CD4-positive, alpha-beta T cell treated with Interleukin-2 at 100 ng/mL for 4 hours (primary cell): ENCODE measurements at places on chromosomes 1 and 21.

DNA sequence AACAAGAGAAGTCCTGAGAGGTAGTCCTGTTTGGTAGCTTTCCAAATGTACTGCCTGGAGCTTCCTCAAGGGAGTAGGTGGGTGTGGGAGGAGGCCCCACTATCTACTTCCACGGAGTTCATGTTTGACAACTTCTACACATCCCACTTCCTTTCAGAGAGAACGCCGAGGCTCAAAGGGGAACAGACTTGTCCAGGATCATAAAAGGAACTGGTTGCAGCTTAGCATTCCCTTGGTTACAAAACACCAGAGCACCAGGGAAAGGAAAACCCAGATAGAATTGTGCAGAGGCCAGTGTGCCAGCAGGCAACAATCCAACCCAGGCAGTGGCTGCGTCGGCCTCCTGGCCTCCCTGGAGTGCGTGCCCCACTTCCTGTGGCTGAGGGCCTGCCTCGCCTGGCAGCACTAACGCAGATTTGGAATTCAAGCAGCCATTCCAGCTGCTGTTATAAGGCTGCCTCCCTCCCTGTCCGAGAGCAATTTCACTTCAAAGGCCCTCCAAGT, 4.2 kb upstream of the RAP1GAP start:
- DNase-seq, result no peak

DNA sequence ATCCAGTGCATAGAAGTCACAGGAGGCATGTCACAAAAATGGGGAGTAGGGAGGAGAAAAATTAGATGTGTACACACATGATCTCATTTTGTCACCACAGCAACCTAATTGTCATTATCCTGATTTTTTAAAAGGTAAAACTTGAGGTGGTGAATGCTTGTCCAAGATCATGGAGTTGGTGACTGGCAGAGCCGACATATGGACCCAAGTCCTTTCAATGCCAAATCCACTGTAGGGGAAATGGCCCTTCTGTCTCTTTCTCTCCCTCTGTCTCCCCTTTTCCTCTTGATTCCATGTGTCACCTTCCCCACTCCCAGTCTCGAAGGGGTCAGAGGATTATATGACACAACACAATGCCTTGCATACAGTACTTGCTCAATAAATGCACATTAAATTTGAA, 65.7 kb upstream of the JUN start:
- DNase-seq, result no peak

- no peak for DNase-seq
Measured at GRCh38 chr1:204093421-204093717, 20.5 kb downstream of the SOX13 start.

DNA sequence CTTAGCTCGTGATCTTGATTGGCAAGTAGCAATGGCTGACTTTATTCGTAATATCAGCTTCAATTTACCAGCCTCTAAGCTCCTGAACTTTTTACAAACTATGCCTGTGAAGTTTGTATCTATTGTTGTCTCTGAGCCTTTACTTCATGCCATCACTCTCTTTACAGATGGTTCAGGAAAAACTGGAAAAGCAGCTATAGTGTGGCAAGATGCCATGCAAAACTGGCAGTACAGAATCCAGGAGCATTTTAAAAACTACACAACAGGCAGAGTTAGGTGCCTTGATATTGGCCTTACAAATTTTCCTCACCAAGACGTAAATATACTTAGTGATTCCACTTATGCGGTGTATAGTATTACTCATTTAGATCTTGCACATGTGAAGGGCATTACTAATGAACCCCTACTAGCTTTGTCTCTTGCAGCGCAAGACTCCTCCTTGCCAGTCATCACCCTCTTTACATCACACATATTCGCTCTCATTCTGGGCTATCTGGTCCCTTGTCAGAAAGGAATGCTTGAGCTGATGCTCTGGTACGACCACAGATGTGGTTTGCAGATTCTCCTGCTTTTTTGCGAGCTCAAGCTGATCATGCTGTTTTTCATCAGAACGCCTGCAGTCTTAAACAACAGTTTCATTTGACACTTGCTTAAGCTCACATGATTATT, 36.3 kb downstream of the CLCA1 start:
- DNase-seq, result no peak

DNA sequence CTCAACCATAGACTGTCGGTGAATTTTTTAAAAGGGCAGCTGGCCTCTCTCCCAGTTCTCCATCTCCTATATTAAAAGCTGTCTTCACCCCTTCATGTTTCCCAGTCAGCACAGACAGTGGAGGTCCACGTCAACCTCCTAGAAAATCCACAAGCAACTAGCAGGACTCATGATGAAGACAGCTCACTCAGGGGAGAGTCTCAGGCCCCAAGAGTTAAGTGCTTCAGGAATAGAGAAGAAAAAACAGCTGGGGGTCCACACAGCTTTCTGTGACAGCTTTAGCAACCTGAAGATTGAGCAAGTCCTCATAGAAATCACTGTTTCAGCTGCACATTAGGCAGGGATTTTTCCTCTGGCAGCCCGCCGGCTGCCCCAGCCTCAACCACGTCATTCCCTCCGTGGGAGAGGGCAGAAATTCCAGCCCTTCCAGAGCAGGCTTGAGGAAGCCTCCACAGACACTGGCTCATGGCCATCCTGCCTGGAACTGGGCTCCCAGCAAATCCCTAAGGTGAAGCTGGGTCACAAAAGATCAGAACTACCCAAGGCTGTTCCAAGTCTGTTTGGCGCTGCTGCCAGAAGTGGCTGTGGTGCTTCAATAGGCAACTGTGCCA, 15.2 kb downstream of the GPR161 start:
- DNase-seq, result no peak

DNA sequence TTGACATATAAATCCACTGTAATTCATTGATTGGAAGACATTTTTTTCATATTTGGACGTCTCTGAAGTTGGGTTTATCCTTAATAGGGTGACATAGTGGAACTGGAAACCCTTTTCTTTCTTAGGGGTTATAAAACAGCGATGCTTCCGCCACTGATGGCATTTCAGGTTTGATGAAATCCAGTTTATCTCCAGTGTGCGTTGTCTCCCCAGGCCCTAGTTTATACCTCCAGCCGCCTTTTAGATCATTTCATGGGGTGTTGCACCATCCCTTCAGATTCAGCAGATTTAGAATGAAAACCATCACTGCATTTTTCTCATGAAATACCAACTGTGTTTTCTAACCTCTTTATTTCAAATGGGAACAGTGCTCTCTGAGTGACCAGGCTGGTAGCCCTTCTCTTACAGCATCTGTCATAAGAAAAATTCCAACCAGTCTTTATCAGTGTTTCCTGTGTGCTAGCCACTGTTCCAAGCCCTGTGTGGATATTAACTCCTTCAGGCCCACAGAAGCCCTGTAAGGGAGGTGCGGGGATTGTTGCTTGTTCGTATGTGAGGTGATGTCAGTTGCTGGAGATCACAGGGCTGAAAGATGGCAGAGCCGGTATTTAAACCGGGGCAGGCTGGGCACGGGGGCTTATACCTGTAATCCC, 19.0 kb downstream of the H6PD start:
- DNase-seq, result no peak

DNA sequence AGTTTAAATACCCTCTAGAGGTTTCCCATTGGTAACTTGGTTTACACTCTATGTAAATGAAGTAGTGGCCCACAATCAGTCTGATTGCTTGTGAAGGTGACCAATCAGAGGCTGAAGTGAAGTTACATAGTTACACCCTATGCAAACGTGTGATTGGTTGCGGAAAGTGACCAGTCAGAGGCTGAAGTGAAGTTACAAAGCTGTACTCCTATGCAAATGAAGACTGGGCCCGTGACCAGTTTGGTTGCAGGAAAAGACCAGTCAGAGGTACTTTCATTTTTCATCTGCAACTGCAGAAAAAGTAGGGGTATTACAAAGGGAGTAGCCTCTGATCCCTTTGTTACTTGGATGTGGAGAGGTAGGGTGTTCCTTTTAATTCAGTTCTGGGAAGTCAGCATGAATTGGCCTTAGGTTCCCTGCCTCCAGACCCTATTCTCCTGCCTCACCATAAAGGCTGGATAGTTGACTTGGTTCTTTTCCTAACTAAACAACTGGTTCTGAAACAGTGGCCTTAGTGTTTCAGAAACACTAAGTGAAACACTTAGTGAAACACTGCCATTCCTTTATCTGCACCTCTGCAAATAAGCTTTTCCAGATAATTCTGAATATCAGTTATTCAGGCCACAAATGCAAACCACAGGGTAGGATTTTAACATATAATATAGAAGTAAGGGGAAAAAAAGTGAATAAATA, 39.3 kb downstream of the MAGI3 start:
- DNase-seq, result no peak

GRCh38 chr1:27149084-27149761, 5.7 kb downstream of the SLC9A1 start:
- no peak for DNase-seq

DNA sequence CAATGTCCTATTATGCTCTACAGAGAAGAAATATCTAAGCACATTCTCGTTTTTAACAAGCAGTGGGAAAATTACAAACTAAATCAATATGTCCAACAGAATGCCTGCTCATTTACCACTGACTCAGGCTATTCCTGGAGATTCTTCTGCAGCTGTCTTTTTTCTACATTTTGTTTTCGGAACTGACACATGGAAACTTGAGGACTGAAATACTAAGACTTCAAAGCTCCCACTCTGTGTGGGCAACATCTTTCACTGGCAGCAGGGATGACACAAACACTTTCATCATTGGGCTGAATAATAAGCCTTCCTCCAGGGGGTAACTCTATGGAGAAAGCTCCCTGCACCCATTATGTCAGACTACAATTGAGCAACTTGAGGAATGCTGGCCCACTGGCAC, 175.5 kb upstream of the NCAM2 start:
- no peak for DNase-seq
